Inflammatory macrophage treated with lipopolysaccharide for 1 hour (primary cell): ENCODE measurements at places on chromosomes 3 and 15.

DNA sequence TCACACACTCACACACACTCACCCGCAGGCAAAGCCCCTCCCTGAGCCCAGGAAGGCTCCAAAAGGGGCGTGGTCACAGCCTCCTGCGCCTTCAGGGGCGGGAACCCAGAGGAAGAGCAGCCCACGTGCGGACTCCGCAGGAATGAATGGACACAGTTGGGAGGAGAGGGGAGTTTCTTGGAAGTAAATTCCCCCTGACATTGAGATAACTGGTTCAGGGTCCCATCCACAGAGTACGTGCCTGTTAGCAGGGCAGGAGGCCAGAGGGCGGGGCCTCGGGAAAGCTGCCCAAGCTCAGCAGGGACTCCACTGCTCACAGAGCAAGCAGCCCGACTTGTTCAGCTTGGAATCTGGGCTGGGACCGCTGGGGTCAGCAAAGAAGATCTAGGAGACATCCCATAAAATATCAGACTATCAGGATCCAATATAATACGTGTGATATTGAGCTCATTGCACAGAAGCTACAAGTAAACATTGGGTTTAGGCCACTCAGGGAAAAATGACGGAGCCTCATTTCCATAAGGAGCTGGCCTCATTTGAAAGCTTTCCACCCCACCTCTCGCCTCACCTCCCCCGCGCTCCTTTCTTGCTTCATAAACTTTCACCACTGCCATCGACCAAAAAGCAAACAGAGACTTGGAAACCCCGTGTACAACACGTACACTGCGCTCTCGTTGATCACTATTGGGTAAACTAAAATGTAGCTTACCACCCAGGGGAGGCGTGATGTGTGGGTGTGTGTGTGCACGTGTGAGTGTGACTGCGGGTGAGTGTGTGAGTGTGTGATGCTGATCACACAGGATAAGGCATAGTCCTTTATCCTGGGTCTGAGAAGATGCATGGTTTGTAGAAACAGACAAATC is 36.0 kb downstream of the TM2D3 start:
- DNase-seq: no peak

GRCh38 chr3:10628891-10629670 is 123.7 kb upstream of the ATP2B2 start:
- no peak for DNase-seq

DNA sequence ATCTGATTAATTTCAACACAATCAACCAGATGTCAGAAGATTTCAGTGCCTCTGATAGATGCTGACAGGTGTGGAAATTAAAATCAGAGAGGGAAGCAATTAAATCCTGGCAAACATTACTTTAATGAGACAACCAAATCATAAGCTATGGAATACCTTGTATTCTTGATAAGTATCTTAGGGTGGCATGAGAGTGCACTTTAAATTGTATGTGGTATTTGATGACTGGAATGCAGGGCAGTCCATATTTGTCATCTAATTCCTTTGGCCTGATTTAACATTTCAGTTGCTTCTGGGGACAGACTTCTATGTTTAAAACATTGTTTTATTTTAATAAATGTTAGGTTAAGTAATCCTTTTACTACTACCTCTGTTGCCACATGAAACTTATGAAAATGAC is 184.1 kb downstream of the LPP start:
- DNase-seq: no peak

DNA sequence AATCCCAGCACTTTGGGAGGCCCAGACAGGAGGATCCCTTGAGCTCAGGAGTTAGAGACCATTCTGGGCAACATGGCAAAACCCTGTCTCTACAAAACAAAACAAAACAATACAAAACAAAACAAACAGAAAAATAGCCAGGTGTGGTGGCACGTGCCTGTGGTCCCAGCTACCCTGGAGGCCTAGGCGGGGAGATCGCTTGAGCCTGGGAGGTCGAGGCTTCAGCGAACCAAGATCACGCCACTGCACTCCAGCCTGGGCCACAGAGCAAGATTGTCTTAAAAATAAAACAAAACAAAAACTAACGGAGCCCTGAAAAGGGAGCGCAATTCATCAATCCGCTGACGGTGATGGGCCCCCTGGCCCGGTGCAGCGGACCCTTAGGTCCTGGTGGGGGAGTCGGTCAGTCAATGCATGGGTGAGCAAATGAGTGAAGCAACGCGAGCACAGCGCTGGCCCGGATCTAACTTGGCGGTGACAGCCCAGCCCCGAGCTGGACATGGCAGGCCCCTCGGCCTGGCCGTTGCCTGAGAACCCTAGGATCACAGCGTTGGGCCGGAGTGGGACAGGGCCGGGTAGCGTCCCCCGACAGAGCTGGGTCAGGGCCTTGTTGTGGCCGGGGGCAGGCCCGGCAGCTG is 52.4 kb upstream of the BLM start:
- peak; percentile 17 for DNase-seq

GRCh38 chr15:30962659-30963058 is 28.8 kb downstream of the MTMR10 start:
- no peak for DNase-seq

- DNase-seq: no peak
Measured at GRCh38 chr3:42640771-42641370, 12.6 kb upstream of the ZBTB47 start.

- no peak for DNase-seq
Measured at GRCh38 chr3:99013777-99014315, 112.4 kb upstream of the DCBLD2 start.

DNA sequence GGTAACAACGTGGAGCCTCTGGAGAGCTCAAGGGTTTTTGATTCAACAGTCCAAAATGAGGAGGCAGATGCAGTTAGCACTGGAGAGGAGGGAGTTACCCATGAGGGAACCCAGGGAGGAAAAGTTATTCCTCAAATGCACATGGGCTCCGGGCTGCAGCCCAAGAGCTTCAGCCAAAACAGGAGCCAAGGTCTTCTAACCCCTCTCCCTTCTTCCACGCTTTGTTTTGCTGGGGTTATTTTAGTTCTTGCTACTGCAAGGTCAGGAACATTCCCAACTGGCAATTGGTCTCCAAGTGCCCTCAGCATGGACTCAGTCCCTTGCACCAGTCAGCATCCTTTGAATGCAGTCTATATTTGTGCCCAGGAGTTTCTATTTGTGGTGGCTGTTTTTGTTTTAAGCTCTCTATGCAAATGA is 90.0 kb downstream of the TGFBR2 start:
- no peak for DNase-seq

GRCh38 chr3:109982201-109982600 is 644.9 kb upstream of the DPPA4 start:
- no peak for DNase-seq

DNA sequence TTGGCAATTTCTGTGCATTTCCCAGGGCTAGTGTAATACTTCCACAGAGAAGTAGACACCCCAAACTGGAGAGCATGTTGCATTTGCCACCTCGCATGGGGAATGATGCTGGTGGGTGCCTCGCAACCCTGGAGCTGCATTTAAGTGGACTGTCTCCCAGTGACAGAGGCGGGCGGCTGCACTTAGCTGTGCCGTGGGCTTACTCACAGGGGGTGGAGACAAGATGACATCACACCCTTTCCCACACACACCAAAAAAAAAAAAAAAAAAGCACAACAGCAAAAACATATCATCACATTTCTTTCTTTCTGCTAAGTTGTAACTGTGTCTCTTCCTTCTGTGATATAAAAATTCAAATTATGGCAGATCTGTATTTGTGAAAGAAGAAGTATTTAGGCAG is at the start of gene ABI3BP:
Gene ABI3BP, minus strand, starts transcription at position 113 of the 400 bp plus-strand sequence. Its CDS starts 37 bp downstream, at position 76.
- DNase-seq: peak; percentile 22

DNA sequence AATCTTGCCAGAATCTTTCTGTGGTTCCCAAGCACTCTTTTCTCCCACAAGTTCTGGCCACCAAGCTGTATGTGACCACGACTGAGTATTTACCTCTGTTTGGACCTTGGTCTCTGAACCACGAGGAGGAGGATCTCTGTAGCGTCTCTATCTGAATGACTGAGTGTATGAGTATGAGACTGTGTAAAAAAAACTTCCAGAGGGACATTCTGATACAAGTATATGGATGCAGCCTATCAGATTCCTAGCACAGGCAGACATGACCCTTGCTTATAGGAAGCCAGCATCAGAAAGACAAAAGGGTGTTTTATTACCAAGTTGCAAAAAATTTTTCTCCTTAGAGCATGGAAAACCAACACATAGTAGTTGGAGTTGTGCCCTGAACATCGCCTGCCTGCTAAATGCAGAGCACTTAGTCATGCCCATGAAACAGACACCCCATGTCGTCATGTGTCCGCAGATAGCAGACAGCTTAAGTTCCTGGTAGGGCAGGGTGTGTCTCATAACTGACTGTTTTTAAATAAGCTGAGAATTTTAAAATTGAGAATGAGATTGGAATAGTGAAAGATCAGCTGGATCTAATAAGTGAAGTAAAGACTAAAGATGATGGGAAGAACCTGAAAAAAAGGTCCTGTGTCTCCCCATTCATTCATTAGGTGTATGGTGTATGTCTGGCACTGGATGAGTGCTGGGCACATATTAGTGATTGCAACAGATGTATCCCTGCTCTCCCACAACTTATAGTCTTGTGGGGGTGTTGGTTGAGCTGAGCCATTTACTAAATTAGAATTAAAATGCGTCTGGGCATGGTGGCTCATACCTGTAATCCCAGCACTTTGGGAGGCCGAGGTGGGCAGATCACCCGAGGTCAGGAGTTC is 30.9 kb downstream of the DAG1 start:
- peak; percentile 83 for DNase-seq

DNA sequence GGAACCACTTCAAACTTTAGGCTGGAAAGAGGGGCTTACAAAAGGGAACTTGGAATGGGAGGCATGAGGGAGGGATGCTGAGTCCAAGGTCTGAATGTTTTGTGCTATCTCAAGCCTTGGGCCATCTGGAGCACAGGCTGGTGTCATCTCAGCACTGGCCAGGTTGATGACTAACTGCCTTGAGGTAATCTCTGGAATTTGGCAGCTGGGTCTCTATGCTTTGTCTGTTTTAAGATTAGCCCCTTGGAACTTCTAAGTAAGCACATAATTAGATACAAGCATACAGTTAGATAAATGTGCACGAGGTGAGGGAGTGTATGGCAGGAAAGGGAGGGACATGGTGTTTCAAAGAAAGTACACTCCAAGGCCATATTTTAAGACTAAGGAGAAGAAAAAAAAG is 252.4 kb upstream of the CCDC54 start:
- DNase-seq: no peak

DNA sequence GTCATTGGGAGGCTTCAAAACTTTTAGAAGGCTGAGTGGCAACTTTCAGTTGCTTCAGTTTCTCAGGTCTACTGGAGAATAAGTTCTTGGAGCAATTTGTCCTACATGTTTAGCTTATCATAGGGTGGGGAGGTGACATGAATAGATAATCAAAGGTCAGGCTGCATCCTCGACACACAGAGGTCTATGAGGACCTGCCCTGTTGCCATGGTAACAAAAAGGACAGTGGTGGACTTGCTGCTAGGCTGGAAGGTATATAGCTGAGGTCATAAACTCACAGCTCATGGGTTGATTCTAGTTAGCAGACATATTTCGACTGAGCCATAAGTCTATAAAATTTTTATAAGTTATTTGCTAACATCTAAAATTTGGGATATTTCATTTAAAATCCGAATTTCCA is 267.0 kb downstream of the THRB start:
- no peak for DNase-seq

DNA sequence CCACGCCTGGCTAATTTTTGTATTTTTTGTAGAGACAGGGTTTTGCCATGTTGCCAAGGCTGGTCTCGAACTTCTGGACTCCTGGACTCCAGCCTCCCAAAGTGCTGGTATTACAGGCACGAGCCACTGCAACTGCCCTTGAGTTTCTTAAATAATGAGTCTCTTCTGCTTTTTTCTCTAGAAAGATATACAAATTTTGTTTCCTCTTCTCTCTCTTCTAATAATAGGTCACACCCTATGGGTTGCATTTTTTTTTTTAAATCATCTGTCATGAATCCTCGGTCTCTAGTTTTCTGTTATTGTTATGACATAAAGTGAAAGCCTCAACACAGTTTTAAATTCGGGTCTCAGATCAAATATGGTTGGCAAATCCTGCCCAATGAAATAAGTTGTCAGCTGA is 111.2 kb downstream of the IL12A start:
- peak; percentile 41 for DNase-seq

DNA sequence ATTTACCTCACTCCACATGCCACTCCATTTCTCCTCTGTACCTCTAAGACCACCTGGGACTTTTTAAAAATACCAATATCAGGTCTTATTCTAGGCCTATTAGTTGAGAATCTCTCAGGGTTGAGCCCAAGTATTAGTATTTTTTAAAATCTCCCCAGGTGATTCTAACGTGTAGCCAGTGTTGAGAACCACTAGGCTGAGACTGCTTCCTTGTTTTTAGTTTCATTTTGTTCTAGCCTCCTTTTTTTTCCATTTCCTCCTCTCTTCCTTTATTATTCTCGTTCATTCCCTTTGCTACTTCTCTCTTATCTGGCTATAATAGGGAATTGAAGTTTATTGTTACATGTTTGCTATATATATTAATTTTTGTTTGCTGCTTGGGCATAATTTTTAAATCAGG is 217.8 kb upstream of the CD96 start:
- DNase-seq: no peak

GRCh38 chr3:170814822-170815221 is 55.2 kb downstream of the RPL22L1 start:
- DNase-seq: no peak

DNA sequence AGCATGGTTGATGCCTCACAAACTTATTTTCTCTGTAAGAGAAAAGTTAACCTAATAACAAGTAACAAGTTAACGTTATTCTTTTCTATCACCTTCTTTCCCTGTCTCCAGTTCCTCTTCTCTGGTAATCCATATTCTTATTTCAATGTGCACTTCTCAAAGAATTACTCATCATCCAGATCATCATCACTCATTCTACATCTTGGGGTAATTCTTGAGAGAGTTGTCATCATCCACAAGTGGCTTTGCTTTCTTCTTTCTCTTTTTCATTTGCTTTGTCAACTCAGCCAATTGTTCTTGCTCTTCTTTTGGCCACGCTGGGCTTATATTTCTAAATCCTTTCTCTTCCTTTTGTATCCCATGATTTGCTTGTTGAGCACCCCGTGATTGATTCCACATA is 20.8 kb upstream of the RNF111 start:
- DNase-seq: no peak

DNA sequence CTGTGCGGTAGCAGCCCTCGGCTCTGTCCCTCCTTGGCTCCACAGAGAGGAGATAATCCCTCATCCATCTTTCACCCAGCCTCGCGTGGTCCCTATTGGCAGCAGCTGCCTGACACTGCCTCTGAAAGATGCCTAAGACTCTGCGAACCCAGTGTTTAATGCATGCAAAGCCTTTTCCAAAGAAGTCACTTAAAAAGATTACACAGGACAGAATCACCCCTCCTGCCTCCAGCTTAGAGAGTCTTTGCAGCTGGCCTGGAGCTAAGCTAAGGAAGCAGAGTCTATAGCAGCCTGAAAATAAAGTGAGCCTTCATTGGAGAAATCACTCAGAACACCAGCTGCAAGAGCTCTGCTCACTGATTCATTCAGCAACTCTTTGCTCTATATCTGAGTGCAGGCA is 247.2 kb downstream of the SHQ1 start:
- no peak for DNase-seq

- DNase-seq: no peak
Measured at GRCh38 chr3:153414982-153415381, 253.0 kb downstream of the RAP2B start.

DNA sequence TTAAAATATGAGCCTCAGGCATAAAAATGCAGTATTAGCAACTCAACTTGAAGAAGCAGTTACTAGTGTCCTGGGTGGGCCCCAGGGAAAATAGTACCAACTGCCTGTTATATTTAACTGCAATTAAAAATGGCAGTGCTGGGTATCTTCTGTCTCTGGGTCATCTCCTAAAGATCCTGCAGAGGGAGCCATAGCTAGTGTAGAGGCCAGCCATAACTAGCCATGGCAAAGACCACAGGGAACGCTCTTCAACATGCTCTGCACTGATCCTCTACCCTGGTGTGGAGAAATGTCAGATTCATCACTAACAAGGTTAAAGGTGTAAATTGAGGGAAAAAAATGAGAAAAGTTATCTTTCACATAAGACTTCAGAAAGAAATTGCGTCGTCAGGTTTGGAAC is 181.3 kb downstream of the SNRPN start:
- DNase-seq: no peak
